ENCODE measurements at places on chromosomes 5 and 9. TPM values are rescaled to one million over a fixed set of nuclear protein-coding genes. Genes with fewer than 3 reads are reported as not detected.

GRCh38 chr9:70679845-70680244 is 265.4 kb upstream of the KLF9 start:
- H3K4me1 ChIP-seq: no peaks in the 10 kb centered on the region
- no peaks in the 10 kb centered on the region for H3K27me3 ChIP-seq
- DNase-seq: no peak
- no peak overlapping the region for H3K4me3 ChIP-seq
- H3K36me3 ChIP-seq: no peaks in the 10 kb centered on the region

DNA sequence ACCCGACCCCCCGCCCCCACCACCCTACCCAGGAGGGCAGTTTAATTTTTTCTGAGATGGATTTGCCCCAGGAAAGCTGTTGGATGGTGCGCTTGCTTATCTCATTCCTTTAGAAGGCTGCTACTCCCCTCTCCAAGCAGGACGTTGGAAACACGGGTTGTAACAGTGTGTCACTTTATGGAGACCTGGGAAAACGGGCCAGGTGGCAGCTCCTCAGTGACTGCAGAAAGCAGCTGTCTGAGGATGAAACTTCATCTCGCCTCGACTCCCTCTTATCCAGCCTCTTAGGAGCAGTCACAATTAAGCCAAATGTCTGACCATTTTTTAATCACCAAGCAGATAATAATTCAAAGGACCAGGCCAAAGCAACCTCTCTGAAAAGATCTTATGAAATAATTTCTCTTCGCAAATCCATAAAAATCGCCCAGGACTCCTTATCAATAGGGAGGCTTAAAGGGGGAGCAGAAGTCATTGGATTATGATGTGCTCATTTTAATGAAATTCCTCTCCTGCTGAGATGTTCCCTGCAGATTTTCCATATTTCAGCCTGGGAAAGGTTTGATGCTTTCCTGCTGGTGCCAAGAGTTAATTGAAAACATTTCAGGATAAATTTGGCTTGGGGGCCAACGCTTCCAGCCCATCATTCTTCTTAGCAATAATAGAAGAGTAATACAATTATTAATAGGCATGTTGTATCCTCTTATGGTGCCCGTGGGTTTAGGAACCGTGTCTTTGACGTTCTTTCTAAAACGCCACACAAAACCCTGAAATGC is 26.0 kb downstream of the GAS1 start:
- DNase-seq: no peak
- H3K27ac ChIP-seq: no peak overlapping the region
- no peaks in the 10 kb centered on the region for H3K27me3 ChIP-seq
- no peaks in the 10 kb centered on the region for H3K36me3 ChIP-seq
- no peak overlapping the region for H3K4me3 ChIP-seq
- H3K4me1 ChIP-seq: no peaks in the 10 kb centered on the region

DNA sequence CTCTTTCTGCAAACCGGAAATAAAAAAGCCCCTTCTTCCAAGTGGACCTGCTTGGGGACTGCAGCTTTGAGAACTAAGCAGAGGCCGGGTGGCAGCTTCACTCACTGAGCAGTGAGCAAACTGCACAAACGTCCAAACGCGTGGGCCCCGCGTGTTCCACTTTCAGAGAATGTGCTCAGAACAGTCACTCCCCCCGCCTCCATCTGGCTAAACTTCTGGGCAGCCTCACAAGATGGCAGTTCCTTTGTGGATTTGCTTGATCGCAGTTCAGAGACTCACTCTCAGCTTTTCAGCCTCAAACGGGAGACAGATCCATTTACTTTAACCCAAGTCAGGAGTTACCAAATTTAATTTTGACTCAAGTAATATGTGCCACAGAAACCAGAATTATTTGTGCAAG is 216.6 kb downstream of the TLE1 start:
- no peaks in the 10 kb centered on the region for H3K27me3 ChIP-seq
- no peak overlapping the region for H3K4me3 ChIP-seq
- no peak for DNase-seq
- H3K4me1 ChIP-seq: no peaks in the 10 kb centered on the region

Gene PCDHGA6
- 10.9 TPM for total RNA-seq

Gene MSX2
- total RNA-seq: not detected

- H3K27ac ChIP-seq: no peak overlapping the region
- no peak overlapping the region for H3K4me3 ChIP-seq
- DNase-seq: peak; percentile 85
- H3K36me3 ChIP-seq: no peaks in the 10 kb centered on the region
- H3K4me1 ChIP-seq: no peaks in the 10 kb centered on the region
These were observed 28.8 kb downstream of the TMEM174 start for GRCh38 chr5:73201547-73202513.

DNA sequence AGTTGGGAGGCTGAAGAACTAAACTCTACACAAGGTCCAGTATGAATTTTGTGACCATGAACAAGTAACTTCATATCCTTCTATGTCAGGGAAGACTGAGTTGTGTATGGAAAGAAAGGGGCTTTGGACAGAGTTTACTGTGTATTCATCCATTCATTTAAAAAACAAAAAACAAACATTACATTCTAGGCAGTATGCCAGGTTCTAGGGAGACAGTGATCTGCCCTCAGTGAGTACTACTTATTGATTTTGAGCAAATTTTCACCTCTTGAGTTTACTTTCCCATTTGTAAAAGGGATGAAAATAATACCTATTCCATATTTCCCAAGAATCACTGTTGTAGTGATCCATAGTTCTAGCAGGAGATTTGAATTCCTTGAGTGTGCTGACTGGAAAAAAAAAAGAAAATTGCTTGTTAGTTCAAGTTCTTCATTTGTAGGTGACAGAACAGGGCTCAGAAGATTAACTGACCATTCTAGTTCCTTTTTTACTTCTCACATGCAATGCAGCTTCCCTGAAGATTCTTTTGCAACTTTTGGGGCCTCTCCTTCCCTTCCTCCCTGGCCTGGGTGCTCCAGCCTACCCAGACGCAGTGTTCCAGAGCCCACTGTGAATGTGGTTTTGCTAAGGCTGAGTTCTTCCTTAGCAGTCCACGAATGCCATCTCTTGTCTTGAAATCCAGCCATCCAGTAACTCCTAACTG is 2.6 kb upstream of the GAPVD1 start:
- DNase-seq: no peak
- no peaks in the 10 kb centered on the region for H3K27me3 ChIP-seq
- H3K27ac ChIP-seq: no peak overlapping the region
- no peak overlapping the region for H3K4me3 ChIP-seq

Gene GPR150
- total RNA-seq: 0.51 TPM

Gene NME5
- total RNA-seq: 1.3 TPM

DNA sequence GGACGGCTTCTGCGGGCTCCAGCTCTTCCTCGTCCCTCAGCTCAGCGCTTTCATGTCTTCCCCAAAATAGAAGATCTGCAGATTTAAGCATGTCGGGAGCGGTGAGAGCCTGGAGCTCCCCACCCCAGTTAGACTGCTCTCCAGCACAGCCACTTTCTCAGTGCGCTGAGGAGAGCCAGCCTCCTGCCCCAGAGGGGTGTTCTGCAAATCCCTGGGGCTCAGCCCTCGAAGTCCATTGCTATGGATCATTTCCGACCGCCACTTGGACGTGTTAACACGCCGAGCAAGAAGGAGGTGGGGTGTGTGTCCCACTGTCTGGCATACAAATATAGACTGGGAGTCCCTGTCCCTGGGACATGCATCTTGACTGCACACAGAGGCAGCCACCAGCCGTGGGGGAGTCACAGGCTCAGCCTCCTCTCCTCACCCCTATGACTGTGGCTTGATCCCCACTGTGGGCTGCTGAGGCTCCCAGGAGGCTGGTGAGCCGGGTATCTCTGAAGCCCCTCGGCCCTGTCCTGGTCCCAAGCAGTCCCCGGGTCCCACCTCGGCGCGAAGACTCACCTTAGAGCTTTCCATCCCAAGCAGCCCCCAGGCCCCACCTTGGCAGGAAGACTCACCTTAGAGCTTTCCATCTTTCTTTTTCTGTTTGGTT is 30.0 kb upstream of the RNF130 start:
- no peaks in the 10 kb centered on the region for H3K27me3 ChIP-seq
- H3K36me3 ChIP-seq: no peaks in the 10 kb centered on the region
- no peaks in the 10 kb centered on the region for H3K4me1 ChIP-seq
- H3K4me3 ChIP-seq: no peak overlapping the region
- DNase-seq: no peak

DNA sequence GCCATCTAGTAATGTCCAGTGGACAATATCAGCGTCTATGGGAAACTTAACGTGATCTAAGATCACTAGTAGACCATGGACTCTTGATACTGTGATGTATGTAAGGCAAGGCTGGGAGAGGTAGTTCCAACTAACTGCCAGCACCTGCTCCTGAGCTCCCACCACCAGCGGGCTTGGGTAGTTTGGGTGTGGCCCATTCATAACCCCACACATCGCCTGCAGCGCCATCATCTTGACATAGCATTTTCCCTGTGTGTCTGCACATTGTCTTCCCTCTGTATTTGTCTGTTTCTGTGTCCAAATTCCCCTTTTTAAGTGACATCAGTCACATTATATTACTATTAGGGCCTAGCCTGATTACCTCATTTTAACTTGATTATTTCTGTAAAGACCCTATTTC is 28.1 kb upstream of the GSN start:
- no peaks in the 10 kb centered on the region for H3K4me1 ChIP-seq
- no peak overlapping the region for H3K4me3 ChIP-seq
- peaks cover 6% of the 10 kb centered on the region for H3K36me3 ChIP-seq

Gene SNCAIP
- total RNA-seq: not detected

- H3K36me3 ChIP-seq: no peaks in the 10 kb centered on the region
- no peak for DNase-seq
- H3K4me1 ChIP-seq: no peaks in the 10 kb centered on the region
- H3K27me3 ChIP-seq: no peaks in the 10 kb centered on the region
- H3K4me3 ChIP-seq: no peak overlapping the region
These were observed 166.9 kb upstream of the KLF9 start for GRCh38 chr9:70581214-70581954.

DNA sequence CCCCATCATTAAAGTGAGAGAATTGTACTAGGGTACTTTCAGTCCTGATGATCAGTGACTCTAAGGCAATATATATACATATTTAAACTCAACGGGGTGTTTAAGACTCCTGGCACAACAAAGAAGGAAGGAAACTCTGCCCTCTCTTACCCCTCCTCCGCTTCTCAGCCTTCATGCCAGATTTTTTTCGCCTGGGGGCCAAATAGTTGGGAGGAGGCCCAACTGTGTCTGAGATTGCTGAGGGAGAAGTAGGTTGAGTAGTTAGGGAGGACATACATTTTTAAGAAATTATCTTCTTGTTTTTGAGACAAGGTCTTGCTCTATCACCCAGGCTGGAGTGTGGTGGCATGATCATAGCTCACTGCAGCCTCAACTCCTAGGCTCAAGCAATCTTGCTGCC is 127.7 kb upstream of the SHB start:
- no peak overlapping the region for H3K4me3 ChIP-seq
- H3K27ac ChIP-seq: no peak overlapping the region
- DNase-seq: no peak
- H3K27me3 ChIP-seq: no peaks in the 10 kb centered on the region
- no peaks in the 10 kb centered on the region for H3K36me3 ChIP-seq

- H3K27me3 ChIP-seq: no peaks in the 10 kb centered on the region
- no peak overlapping the region for H3K4me3 ChIP-seq
- H3K27ac ChIP-seq: no peak overlapping the region
These were observed 9.7 kb upstream of the AJM1 start for GRCh38 chr9:136832581-136832980.

Gene CDX1
- not detected for total RNA-seq

- no peak overlapping the region for H3K4me3 ChIP-seq
- H3K4me1 ChIP-seq: peaks cover 24% of the 10 kb centered on the region
- no peaks in the 10 kb centered on the region for H3K27me3 ChIP-seq
- DNase-seq: peak; percentile 57
- H3K27ac ChIP-seq: no peak overlapping the region
These were observed 6.0 kb upstream of the NEK6 start for GRCh38 chr9:124251605-124252378.

DNA sequence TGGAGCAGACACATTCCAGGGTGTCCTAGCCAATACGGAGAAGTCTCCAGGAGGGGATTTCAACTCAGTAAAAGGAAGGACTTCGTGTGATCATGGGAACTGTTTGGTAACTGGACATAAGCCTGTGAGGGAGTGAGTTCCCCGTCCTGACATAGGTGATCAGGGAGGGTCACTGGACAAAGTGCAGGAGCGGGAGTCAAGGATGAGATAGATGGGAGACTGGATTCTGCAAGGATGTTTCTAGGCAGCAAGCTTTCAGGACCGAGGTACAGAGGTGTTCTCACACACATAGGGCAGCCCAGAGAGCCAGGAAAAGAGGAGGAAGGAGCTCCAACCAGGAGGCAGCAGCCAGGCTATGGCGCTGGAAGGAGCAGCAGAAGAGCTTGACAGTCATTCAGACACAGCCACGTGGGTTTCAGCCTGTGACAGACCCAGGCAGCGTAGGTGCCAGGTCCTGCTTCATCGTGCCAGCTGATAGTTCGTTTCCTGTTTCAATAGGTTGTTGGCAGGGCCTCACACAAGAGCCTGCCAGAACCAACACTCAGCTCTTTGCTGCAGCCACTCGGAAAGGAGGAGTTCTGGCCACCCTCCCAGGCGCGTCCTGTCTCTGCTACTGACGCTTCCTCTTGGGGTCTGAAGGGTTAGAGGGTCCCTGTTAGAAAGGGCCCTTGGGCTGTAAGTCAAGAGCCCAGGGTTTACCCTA is 84.1 kb downstream of the AMBP start:
- no peak for DNase-seq
- no peaks in the 10 kb centered on the region for H3K36me3 ChIP-seq
- no peak overlapping the region for H3K4me3 ChIP-seq
- H3K27ac ChIP-seq: no peak overlapping the region
- H3K27me3 ChIP-seq: no peaks in the 10 kb centered on the region

Gene BRIX1
- total RNA-seq: 22.8 TPM

- H3K4me3 ChIP-seq: no peak overlapping the region
- no peaks in the 10 kb centered on the region for H3K36me3 ChIP-seq
- no peaks in the 10 kb centered on the region for H3K27me3 ChIP-seq
- H3K27ac ChIP-seq: no peak overlapping the region
- DNase-seq: peak; percentile 78
- no peaks in the 10 kb centered on the region for H3K4me1 ChIP-seq
These were observed 43.1 kb downstream of the BOD1 start for GRCh38 chr5:173573126-173573960.

Gene SLC6A19
- not detected for total RNA-seq

DNA sequence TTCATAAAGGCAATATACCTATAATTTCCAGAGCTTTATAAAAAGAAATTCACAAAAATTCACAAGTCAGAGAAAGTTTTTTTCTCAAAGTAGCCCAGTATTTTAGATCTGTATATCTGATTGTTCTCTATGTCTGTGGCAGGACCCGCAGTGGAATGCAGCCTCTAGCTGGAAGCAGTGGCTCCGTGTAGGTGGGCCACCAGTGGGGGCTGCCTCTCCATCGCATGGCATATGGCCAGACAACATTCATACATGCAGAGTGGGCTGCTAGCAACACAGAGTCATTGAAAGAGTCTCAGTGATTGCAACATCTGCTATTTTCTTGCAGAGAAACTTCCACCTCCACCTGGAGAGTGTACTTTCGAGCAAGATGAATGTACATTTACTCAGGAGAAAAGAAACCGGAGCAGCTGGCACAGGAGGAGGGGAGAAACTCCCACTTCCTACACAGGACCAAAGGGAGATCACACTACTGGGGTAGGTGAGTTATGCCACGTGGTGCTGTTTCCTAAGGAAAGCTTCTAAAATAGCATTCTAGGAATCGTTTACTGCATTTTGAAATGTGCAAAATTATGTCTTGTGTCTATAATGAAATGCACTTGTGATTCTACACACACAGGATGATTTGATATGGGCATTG is 88.5 kb upstream of the SMC5 start:
- no peaks in the 10 kb centered on the region for H3K27me3 ChIP-seq
- H3K4me1 ChIP-seq: no peaks in the 10 kb centered on the region
- H3K27ac ChIP-seq: no peak overlapping the region

- no peak overlapping the region for H3K27ac ChIP-seq
- no peaks in the 10 kb centered on the region for H3K27me3 ChIP-seq
- H3K4me3 ChIP-seq: no peak overlapping the region
- no peak for DNase-seq
These were observed 132.8 kb upstream of the RUSC2 start for GRCh38 chr9:35357116-35357515.

Measured in Karpas-422 (cell line).